ENCODE measurements at places on chromosomes 16 and 17.

GRCh38 chr17:81918832-81919545 lies 1.0 kb upstream of the SIRT7 start:
- DNase-seq, result no peak

GRCh38 chr17:78759203-78759968 lies 22.7 kb downstream of the CYTH1 start:
- DNase-seq, result no peak

DNA sequence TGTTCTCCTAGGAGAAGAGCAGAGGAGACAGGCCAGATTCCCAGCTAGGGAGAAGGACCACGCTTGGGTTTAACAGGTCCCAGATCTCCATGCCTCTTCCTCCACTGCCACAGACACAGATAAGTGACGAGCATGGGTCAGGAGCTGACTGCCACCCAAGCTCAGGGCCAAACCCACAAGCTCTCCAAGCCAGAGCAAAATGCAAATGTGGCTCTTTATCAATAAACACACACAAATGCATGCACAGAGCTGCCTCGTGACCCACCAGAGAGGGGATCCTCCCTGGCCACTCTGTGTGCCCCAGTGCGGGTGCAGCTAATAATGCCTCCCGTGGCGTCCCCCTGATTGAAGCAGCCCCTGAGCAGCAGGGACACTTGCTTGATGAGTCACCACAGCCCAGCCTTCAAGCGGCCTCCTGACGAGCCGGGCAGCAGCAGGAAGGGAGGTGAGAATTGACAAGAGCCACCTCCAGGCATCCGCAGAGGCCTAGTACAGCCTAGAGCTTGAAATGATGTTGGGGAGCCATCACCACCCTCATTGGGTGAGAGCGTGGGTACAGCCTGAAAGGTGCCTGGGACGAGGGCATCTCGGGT lies 143.9 kb downstream of the CCDC182 start:
- no peak for DNase-seq

DNA sequence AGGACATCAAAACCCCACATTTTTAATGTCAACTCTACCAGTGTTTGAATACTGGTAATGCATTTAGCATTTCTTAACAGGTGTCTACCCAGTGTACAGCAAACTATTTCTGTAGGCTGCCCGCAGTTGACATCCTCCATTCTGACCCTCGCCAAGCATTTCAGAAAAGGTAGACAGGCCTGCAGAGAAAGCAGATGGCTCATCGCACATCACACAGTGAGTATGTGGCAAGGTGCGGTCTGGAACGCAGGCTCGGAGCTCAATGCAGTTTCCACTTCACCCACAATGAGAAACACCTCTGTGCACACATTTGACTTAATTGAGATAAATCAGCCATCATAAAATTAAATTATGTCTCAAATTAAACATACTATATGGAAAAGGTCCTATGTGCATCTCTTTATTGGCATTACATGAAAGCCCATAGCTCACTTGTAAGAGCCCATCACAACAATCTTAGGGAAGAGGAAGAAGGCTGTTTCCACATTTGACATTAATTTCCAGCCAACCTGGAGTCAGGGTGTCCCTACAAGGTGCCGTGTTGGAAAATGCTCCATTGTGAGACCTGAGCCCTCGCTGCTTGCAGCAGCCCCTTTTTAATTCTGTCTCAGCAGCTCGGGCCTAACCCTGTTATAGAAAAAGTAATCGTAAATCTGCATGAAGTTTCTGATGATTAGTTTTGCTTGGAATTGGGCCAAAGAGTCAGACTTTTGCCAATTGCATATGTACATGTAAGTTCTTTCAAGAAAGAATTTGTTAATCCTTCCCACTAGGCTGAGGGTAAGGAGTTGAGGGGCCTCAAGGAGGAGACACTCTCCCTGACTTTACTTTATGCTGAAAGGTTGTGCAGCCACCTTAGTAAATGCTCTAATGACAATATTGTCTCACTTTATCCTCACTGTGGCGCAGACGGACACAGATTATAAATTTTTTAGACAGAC lies 378.7 kb upstream of the DYNLRB2 start:
- no peak for DNase-seq

- DNase-seq, result no peak
These were observed 277.1 kb downstream of the KCNJ2 start for GRCh38 chr17:70446446-70446845.

DNA sequence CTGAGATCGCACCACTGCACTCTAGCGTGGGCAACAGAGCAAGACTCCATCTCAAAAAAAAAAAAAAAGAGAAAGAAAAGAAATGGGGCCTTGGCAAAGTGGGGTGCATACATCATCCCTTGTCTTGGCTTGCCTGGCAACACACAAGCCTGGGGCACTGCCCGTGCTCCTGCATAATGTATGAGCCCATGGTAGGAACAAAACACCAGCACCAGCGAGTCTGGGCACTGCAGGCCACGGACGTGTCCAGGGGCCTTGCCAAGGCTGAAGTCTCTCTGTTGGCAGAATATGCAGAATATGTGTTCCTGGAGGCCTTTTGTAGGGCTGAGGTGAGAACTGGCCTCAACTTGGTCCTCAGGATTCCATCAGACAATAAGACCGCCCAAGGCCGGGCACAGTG lies 15.7 kb upstream of the ALDOA start:
- no peak for DNase-seq

- DNase-seq, result no peak
These were observed 219.8 kb downstream of the KATNIP start for GRCh38 chr16:27769561-27770255.

GRCh38 chr17:70166615-70167014 lies 2.7 kb upstream of the KCNJ2 start:
- no peak for DNase-seq

Measured in neural crest cell (in vitro differentiated cells).